ENCODE measurements at places on chromosomes 1 and 21.

DNA sequence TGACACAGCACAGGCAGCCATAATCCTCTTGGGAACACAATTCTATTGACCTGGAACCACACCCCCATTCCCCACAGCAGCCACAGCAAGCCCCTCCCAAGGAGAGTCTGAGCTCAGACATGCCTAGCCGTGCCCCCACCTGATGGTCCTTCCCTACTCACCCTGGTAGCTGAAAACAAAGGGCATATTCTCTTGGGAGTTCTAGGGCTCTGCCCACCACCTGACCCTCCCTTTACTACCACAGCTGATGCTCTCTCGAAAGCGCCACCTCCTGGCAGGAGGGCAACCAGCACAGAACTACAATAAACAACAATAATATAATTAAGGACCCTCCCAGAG lies 184.8 kb upstream of the COA6 start:
- peak; percentile 91 for DNase-seq

DNA sequence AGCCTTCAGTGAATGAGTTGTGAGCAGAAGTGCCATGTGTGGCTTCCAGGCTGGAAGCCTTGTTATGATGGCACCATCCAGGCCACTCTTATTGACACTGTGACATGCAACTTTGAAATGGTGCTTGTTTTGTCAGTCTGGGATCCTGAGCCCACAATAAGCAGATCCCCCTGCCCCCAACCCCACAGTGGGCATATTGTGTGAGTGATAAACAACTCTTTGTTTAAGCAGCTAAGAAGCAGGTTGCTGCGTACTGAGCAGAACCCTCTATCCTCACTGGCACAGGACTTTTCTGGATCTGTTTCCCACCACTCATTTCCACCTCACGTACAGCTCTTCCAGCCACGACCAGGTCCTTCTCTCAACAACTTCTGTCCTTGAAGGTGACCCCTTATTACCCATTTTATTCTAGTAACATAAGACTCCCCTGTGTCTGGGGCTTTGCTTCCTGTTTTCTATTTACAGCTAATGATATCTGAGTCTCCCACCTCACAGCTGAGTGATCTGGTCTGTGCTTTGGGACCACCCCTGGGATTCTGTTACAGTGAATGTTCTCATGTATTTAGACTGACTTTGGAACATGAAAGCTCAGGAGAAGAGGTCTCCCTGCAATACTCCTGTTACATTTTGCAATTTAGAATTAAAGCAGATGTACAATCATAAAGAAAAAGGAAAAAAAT lies 375.5 kb downstream of the PCP4 start:
- DNase-seq = no peak

DNA sequence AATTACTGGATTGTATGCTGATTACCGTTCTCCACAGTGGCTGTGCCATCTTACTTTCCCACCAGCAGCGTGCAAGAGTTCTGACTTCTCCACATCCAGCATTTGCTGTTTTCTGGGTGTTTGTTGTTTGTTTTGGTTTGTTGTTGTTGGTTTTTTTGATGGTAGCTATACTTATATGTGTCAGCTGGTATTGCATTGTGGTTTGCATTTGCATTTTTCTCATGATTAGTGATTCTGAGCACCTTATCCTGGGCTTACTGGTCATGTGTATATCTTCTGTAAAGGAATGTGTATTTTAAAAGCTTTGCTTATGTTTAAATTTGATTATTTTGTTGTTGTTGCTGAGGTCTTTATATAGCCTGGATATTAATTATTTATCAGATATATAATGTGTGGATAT lies 66.9 kb upstream of the MAP1LC3C start:
- DNase-seq = no peak

GRCh38 chr1:119908661-119909060 lies 12.3 kb upstream of the ADAM30 start:
- DNase-seq = no peak

GRCh38 chr1:4529446-4530165 lies 124.8 kb upstream of the AJAP1 start:
- no peak for DNase-seq

- no peak for DNase-seq
These were observed 13.1 kb downstream of the CDC7 start for GRCh38 chr1:91513706-91514105.

- no peak for DNase-seq
These were observed 22.9 kb downstream of the TOR3A start for GRCh38 chr1:179104611-179105250.

GRCh38 chr1:194331758-194332157 lies 1145.3 kb upstream of the B3GALT2 start:
- DNase-seq = no peak

DNA sequence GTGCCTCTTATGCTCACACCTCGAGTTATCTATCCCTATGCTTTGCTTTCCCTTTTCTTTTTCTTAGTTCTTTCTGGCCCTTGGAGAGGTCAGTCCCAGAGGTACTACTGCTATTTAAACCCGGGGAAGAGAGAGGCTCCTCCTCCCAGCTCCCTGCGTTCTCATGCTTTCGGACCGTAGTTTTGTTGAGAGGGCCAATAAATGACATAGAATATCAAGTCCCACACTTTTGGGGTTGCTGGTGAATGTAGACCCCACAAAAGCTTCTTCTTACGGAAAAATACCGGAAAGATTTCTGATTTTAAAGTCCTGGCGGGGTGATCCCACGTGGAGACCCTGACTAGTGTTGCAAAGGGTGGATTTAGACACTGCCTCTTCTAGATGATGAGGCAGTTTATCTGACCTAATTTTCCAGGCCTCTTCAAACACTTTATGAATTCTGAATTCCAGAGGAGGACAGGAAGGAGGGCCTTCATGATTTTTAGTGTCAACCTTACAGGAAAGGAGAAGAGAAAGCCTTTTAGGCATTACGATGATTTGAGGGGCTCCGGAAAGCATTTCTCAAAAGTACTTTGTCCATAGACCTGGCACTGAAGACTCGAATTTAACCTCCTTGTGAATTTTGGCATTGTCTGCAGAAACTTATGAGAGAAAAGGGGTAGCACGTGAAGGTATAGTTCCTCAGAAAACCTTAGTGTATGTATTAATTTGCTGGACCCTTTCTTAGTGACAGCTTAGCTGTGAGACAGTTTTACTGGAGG lies 694 bp downstream of the TMEM167B start:
- no peak for DNase-seq

- DNase-seq = peak; percentile 48
These were observed 15.2 kb downstream of the PM20D1 start for GRCh38 chr1:205834751-205835150.

DNA sequence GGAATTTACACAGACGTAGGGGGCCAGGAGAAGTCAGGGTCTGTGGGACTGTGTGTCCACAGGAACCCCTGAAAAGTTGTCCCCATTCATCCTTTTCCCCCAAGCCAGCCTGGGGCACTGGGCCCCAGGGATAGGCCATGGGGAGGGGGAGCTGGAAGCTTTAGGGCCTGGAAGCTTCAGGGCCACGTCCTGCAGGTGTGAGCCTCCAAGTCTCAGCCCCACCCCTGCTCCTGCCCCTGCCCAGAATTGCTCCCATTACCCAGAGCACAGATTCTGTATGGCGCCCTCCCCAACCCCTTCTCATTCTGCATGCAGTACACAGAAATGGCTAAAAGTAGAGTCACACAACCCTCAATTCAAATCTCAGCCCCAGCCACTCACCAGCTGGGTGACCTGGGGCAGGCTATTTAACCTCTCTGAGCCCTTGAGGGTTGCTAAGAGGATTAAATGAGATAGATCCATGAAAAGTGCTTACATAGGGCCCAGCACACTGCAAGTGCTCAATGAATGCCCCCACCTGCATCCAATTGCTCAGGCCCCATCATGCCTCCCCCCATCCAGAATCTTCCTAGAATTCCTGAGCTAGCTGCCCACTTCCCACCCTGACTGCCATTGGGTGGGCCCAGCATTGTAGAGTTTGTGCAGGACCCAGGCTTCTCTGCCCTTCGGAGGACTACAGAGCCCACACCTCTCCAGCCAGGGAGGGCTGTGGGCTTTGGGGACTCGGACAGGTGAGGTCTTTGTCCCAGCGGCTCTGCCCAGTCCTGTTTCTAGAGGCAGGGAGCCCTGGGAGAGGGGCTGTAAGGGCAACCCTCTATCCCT lies 6.5 kb downstream of the RAP1GAP start:
- DNase-seq = no peak

- no peak for DNase-seq
These were observed 448 bp downstream of the AURKAIP1 start for GRCh38 chr1:1374589-1374928.

DNA sequence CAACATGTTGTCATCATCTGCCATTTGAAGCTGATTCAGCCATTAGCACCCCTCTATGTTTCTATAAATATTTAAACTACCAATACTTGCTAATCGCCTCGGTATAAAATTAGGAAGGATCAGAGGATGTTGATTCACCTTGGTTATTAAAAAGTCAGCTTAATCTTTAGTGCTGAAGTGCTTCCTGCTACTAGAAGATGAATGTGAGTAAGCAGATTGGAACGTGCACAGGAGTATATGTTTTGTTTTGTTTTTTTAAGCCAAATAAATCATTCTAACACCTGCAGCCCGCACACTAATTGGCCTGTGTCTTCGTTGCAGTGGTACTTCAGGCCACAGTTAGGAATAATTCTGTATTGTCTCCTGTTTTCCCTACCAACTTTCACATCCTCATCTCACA lies 485.7 kb downstream of the AJAP1 start:
- no peak for DNase-seq

DNA sequence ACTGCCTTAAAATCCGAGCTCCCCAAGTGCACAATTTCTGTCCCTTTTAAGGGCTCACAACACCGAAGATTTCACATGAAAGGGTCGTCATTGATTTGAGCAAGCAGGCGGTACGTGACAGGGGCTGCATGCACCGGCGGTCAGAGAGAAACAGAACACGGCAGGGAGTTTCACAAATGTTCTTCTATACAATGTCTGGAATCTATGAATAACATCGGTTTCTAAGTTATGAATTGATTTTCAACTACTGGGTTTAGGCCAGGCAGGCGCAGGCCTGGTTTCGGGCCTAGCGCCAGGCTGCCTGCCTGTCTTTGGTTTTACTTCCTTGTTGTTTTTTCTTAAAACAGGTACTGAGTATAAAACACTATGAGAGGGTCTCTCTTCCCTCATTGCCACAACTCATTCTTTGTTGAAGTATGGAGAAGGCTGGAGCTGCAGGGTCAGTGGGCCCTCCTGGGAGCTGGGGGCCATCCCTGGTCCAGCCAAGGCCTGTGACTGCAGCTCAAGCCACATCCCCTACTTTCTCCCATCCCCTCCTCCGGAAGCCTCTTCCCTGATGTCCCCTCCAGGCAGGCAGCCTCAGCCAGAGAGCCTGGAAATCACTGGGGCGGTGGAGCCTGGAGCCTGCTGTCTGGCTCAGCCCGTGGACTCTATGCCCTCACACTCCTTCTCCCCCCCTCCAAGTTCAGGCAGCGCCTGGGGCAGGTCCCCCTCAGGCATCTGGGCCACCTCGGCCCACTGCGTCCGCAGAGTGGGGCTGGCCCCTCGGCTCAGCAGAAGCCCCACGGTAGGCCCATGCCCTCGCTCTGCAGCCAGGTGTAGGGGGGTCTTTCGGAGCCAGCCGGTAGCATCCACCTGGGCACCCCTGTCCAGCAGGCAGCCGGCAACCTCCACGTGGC lies 2.4 kb downstream of the ANKRD65 start:
- no peak for DNase-seq

GRCh38 chr1:225470211-225471108 lies 42.6 kb upstream of the LBR start:
- no peak for DNase-seq

GRCh38 chr1:25856856-25857255 lies 2.4 kb downstream of the AUNIP start:
- DNase-seq = no peak

DNA sequence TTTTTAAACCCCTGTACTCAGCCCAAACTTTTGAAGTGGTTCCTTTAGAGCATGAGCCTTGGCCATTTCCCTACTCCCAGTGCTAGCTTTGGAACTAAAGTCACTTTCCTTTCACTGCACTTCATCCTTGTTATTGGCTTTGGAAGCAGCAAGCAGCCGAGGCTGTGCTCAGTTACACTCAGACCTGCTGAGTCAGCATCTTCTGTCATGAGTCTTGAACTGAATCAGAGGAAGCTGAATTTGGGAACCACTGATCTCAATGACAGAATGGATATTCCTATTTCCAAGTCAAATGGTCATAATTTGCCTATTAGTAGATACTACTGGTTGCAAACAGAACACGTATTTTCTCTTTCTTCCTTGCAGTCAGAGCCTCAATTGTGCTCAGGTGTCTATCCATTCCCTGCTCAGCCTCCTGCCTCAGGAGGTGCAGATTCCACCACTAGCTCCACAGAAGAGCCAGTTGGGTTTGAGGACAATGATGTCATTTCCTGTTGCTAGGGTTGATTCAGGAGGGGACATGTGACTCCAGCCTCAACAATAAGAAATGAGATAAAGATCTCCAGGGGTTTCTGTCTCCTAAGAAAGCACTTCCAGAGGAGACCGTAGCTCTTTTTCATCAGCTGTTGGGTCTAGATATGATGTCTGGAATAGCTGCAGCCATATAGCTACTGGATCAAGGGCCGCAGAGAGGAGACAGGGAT lies 44.9 kb upstream of the NTPCR start:
- no peak for DNase-seq

DNA sequence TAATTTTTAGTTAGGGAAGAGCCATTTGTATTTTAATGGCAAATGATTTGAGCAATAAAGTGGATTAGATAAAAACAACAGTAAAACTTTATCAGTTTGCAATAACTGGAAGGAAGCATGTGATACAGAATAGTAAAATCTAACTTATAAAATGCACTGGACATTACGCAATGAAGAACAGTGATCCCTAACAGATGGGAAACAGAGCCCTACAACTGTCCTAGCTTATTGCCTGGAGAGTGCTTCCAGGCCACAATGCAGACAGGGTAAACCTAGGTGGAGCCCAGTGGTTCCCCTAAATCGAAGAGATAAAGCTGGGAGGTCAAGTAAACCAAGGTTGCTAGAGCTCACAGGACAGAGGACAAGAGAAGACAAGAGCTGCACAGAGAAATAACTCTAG lies 7.0 kb downstream of the OMA1 start:
- DNase-seq = no peak

DNA sequence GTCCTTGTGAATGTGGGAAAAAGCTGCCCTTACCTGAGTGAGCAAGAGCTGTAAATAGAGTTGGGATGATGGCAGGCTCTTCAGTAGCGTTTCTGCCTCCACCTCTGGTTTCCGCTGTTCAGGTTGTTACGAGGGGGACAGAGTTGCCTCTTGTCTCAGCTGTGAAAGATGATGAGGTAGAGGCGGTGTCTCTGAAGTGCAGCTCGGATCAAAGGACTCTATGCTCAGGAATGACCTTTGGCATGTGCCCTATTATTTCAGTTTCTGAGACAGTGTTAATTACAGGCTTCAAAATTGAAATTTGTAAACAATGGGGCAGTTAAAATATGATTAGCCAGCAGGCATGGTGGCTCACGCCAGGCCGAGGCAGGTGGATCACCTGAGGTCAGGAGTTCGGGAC lies 70.3 kb downstream of the VPS26C start:
- no peak for DNase-seq

DNA sequence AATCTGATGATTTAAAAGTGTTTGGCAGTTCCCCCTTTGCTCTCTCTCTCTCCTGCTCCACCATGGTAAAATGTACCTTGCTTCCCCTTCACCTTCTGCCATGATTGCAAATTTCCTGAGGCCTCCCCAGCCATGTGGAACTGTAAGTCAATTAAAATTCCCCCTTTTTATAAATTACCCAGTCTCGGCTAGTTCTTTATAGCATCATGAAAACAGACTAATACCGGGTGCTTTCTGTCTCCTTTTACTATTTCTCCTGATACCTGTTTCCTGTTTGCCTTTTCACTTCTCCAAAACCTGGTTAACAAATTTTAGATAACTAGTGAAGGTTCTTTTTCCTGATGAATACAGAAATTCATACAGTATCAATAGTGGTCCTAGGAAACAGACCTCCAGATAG lies 1670.3 kb downstream of the MRPL39 start:
- no peak for DNase-seq
